Stimulated activated CD4-positive, alpha-beta T cell treated with anti-CD3 and anti-CD28 coated beads, Interleukin-15, amount 100 ng/mL, for 24 hours (primary cell): ENCODE measurements at places on chromosomes 6 and 20.

GRCh38 chr6:152605941-152606340 is 31.2 kb downstream of the SYNE1 start:
- no peak for DNase-seq

DNA sequence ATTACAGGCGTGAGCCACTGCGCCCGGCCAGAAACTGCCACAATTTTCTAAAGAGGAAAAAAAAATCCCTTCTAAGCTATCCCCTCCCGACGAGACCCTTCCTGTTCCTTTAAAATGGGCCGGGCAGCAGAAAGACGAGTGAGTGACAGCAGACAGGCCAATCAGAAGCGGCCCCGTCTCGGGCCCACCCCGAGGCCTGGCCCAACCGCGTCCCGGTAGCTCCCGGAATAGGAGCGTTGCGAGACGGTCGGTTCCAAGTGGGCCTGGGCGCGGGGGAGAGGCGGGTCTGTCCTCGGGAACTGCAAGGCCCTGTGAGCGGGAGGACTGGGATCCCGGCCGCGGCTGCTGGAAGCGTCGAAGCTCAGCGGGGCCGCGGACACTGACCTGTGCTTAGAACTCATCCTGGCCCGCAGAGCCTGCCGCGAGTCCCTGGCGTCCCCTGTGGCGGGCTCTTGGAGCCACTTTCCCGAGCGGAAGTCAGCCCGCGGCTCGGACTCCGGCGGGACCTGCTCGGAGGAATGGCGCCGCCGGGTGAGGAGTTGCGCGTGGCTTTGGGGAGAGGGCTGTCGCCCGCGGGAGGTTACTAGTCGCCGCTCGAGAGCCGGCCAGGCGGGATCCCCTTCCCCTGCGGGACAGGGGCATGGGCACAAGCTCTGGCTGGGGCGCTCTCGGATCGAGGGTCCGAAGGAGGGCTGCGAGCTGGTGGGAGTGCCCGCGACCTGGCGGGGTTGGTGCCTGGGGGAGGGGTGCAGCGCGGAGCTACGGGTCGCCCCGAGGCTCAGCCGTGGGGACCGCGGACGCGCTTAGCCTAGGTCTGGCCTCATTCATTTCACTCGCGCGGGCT is at the start of the genes MROH8 and RPN2:
MROH8 (minus strand) TSS at position 710 of the 844 bp plus-strand sequence.
RPN2 (plus strand) TSS at position 492 of the 844 bp plus-strand sequence; CDS start at position 519, 27 bp downstream.
- DNase-seq, result peak; percentile 97

DNA sequence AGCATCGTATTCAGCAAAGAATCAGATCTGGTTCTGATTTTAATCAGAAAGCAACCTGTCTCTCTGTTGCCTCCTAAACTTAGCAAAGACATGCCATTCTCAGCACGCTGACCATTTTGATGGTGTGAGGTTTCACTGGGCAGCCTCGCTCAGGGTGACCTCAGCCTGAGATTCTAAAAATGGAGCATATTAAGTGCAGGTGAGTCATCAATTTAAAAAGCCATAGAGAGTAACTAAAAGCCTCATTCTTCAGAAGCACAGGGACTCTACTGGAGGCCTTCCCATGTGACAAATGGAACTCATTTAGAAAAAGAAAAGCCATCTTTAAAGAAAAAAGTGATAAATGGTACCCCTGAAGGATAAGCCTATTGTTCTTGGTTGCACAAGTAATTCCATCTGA is 91.3 kb downstream of the FILIP1 start:
- no peak for DNase-seq

DNA sequence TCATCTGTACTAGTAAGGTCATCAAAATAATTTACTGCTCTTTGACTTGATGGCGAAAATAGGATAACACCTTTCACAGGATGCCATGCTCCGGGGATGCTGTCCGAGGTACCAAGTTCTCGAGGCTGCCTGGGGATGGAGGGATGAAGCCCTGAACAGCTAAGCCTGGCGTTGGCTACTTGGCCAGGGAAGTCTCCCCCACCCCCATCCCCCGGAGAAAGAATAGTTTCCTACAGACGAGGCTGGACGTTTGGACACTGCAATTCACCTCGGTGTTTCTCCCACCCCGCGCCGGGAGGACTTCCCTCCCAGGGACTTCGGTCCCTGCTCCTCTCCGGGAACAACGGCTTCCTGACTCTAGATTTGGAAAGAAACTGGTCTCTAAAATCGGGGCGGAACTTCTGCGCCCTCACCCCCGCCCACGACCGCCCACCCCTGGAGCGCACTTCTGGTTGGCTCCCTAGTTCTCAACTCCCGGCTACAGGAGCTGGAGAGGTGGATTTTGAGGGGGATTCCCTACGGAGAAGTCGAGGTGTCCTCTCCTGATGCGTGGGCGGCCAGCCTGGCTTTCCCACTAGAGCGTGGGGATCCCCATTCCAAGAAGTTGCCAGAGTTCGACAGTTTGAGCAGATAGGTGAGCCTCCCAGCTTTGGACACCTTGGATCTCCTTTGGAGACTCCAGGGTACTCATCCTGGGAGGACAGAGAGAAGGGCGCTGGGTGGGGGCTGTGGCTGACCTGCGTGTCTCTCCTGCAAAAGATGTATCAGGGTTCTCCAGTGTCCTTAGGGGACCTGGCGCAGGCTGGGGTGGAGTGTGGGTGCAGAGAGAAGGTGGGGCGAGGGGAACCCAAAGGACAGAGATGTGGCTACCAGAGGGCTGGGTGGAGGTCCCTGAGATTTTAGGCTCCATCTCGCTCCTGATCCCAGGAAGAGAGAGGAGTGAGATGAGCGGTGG is 1.1 kb downstream of the PCSK2 start:
- DNase-seq, result no peak

- no peak for DNase-seq
Observed at GRCh38 chr20:24629668-24630067, 160.2 kb downstream of the SYNDIG1 start.

DNA sequence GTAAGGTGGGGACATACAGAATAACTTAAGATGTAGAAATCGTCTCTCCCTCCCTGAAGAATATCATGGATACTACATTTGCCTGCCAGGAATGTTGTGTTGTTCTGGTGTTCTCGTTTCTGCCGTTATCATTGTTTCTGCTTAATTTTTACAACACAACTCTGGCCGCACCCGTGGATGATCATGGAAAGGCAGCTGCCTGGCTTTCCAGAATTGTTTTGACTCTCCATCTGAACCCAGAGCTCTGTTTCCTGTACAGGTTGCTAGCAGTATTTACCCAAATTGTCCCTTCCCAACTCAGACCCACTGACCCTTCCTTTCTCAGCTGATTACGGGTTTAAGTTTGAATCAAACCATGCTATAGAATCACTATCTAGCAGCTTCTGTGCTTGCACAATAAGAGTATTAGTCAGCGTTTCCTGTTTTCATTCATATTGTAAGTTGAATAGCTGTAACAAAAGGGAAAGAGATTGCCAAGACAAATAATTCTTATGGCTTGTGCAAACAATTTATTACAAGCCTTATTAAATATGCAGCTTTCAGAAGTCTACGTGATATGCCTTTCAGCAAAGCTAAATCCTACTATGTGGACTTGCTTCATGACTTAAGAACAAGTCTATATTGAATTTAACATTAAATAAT is 139.0 kb downstream of the MTHFD1L start:
- DNase-seq, result no peak
